Muscle of leg (tissue), 16 donors: ENCODE measurements at places on chromosomes 2 and 18.

GRCh38 chr2:8426550-8426949, 255.3 kb upstream of the ID2 start:
- DNase-seq: no peak

GRCh38 chr2:239278941-239279365, 121.9 kb downstream of the HDAC4 start:
- no peak for DNase-seq

GRCh38 chr2:129812071-129812470, 167.4 kb upstream of the RAB6C start:
- DNase-seq: peak; percentile 84

GRCh38 chr2:216666461-216667233, 28.7 kb downstream of the IGFBP5 start:
- DNase-seq: peak; percentile 83

DNA sequence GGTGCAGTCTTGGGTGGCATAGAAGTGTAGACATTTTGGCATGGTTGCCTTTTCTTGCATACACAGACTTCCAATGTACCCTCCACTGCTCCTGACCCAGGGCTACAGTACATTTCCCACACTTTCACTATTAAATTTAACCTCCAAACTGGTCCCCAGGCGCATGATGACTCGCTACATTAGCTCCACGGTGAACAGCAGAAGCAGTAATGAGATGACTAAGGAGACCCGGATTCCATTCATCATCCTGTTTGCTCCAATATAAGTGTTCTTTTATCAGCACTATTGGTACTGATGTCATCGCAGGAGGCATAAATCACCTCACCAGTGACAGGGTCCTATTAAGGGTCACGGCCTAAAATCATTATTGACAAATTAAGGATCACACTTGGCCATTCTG, 316.5 kb downstream of the EN1 start:
- no peak for DNase-seq

- DNase-seq: no peak
These were observed 1089.4 kb upstream of the SLC39A10 start for GRCh38 chr2:194567661-194568017.

DNA sequence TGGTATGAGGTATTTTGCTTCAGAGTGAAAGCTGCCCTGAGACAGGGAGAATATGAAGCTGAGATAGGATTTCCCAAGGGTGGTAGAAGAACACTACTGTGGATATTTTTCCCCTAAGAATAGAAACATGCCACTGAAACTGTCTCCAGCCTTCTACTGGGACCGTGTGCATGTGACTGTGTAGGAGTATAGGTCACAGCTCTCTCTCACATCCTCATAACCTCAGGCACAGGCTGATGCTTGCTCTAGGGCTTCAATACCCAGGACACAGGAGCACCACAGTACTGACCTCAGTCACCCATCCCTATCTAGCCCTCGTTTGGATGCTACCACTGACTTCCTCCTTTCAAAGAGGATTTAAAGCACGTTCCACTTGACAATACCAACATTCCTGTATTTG, 67.2 kb downstream of the REV1 start:
- DNase-seq: no peak

DNA sequence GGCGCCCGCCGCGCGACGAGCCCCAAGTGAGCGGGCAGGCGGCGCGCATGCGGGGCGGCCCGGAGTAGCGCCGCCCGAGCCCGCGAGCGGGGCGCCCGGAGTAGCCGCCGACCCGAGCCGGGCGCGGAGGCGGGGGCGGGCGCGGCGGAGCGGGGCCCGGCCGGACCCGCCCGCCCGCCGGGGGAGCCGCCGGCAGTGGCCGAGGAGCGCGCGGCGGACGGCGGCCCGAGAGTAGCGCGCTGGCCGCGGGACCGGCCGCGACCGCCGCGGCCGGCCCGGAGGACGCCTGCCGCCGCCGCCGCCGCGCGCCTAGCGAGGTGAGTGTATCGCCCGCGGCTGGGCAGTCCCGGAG, at the start of gene GALNT1:
GALNT1 (plus strand) TSS at position 195 of the 352 bp plus-strand sequence. CDS start 72,923 bp downstream, outside the sequence.
- peak; percentile 40 for DNase-seq

DNA sequence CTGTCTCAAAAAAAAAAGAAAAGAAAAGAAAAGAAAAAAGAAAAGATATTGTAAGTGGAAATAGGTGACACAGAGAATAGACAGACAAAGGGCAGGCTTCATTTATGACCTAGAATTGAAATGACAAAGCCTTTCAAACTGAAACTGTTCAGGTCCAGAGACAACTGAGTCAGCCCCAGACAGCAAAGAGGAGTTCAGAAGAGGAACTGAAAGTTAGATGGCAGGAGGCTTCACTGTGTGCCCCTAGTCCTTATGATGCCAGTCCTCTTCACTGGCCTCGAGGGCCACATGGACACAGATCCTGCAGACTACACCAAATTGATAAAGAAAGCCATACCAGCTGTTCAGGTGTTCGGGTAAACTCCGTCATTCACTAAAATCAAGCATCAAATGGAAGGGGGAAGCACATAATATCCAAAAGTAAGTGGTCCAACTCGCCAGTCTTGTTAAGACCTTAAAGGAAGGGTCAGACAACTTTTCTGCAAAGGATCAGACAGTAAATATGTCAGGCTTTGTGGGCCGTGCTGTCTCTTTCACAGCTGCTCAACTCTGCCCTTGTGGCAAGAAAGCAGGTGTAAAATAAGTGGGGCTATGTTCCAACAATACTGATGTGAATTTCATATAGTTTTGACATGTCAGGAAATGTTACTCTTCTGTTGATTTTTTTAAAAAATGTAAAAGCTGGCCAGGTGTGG, 231.9 kb upstream of the MGAT5 start:
- DNase-seq: no peak

DNA sequence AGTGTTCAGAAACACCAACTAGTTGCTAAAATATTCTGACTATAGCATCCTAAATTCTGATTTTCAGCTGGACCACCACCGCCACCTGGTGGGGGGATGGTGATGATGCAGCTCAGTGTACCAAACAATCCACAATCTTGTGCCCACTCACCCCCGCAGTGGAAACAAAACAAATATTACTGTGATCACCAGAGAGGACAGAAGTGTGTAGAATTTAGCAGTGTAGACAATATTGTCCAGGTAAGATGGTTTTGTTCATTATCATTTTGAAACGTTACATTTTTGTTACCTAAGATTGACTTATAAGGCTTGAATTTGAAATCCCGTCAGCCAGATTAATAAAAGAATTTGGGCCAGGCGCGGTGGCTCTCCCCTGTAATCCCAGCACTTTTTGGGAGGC, 31.7 kb upstream of the UBXN4 start:
- peak; percentile 53 for DNase-seq

DNA sequence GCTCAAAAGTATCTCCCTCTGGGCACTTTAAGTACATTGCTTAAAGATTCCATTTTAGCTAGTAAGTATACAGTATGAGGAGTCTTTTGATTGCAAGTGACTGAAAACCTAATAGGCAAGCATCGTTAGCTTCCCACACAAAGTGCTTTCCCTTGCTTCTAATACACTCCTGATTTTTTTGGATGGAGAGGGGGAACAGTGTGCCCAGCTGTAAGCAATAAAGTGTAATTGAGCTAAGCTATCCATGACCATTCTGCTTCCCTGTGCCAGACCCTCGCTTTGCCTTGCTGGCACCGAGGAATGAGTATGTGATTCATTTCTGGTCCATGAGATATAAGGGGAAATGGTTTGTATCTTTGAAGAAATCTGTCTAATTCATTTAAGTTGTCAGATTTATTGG, 3.8 kb upstream of the ZNF24 start:
- DNase-seq: peak; percentile 61
